KG1 (cell line): ENCODE measurements at places on chromosomes 7 and 10.

- no peak for DNase-seq
Measured at GRCh38 chr7:56157238-56157790, 41.1 kb upstream of the NUPR2 start.

- no peak for DNase-seq
Measured at GRCh38 chr7:141409219-141409618, 142.0 kb upstream of the AGK start.

DNA sequence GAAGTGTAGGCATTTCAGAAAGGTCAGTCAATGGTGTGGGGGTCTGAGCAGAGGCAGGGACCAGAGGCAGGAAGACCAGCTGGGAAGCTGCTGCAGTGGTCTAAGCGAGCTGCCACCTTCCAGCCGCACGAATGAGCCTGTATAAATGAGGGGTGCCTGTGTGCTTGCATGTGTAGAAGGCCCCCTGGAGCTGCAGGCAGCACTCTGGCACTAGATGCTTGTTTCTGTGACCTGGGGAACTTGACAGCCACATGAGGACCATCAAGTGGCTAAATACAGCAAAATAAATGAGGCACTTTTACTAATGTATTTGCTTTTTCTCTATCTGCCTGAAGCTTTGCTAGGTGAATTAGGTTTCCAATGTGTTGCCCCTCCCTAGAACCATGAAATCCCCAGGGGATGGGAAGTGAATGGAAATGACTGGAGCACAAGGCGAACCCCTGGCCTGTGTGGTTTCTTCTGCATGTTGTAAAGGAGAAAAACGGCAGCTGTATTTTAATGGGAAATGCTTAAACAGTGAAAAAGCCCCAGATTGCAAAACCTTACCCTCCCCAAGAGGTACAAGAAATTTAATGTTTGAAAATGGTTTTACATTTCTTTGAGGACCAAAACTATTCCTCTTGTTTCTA is 57.7 kb downstream of the PYROXD2 start:
- DNase-seq = no peak

GRCh38 chr7:27883696-27884095 is 143.7 kb downstream of the TAX1BP1 start:
- no peak for DNase-seq

GRCh38 chr7:51316666-51317581 is at the start of gene COBL:
COBL (minus strand) TSS chr7:51316809; CDS start chr7:51316633, 176 bp downstream.
- DNase-seq = no peak

DNA sequence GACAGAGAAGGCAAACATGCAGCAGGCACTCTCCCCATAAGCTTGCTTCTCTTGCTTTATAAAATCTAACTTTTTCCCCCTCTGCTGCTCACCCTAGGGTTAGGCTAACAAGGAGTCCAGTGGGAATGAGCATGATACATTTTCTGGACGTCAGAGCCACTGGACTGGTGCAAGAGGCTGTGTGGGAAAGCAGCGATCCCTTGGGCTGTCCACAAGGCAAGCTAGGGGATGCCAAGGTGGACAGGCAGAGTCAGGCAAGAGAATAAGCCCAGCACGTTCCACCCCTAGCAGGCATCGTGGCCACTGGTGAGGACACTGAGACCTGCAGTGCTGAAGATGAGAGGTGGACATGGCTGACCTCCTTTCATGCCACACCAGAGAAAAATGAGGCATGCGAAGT is 290.9 kb upstream of the ZMIZ1 start:
- DNase-seq = no peak

DNA sequence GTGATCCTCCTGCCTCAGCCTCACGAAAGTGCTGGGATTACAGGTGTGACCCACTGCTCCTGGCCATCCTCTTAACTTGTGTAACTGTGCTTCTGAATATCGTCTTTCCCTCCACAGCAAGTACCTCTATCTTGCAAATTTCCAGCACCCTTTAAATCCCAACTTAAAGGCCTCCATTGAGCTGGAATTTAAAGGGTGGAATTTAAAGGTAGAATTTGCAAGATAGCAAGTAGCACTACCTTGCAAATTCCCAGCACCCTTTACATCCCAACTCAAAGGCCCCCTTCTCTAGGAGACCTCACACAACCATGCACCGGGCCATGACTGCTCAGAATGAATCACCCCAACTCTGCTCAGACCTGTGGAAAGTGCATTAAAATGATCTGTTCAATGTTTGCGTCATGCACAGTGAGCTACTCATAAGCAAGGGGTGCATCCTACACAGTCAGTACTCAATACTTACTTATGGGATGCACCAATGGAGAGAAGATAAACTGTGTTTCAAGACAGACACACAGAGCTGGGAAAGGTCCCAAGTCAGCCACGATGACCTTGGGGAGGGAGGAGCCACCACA is 17.8 kb upstream of the SDK1 start:
- no peak for DNase-seq

DNA sequence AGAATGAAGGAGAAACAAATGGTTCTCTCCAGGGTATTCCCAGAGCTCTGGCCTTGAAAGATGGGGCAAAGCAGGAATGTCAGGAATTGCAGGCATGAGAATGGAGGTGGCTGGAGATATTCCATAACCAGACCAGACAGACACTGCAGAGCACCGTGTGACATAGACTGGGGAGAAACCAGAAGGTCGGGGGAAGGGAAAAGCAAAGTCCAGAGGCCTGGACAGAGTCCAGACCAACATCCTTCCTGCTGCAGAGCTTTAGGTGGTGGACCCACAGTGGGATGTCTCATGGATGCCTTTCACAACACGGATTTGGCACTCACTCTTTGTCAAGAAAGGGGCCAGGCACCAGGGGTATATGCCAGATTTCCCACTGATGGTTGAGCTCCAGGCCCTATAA is 177.2 kb upstream of the INHBA start:
- DNase-seq = no peak

DNA sequence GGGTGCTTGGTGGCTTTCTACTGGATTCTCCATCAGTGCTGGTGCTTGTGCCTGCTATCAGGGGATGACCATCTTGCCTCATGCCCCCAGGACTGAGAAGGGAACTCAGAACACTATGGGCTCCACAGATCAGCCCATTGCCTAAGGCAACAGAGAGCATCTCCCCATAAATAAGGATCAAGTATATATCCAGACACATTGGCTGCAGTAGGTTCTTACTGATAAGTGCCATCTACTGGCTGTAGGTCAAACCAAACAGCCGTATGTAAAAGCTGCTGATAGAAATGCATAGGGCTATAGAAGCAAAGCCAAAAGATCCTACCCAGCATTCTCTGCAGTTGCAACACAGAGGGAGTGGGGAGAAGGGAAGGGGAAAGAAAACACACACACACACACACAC is 153.7 kb downstream of the CDK14 start:
- DNase-seq = no peak

DNA sequence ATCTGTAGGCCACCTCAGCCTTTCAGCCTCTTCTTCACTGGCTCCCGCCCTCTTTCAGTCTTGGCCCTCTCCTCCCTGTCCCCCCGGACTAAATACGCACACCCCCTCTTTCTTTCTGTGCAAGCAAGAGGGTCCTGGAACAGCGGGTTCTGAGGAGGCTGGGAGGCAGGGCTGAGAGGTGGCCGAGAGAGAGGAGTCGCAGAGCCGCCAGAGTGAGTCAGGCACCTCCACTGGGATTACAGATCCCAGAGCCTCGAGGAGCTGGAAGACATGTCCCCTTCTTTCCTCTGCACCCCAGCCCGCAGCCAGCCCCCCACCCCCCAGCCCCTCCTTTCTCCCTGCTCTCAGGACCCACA is 182 bp downstream of the CCDC136 start:
- DNase-seq = no peak

GRCh38 chr10:15321431-15322341 is 49.4 kb downstream of the FAM171A1 start:
- DNase-seq = no peak

DNA sequence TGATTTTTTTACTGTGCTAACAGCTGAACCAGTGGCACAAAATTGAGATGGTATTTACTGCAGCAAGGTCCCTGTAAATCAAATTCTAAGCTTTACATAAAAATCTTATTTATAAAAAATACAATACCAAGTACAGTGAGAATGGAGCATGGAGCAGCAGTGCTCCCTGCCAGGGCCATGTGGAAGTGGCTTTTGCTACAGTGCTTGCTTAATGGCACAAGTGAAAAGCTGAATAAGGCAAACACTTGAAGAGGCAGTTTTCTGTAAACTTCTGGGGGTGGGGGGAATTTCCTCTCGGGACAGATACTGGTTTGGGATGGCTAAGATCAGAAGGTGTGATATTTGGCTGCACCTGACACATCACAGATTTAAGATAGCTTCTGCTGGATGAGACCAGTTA is 27.5 kb downstream of the AP3M1 start:
- DNase-seq = no peak

DNA sequence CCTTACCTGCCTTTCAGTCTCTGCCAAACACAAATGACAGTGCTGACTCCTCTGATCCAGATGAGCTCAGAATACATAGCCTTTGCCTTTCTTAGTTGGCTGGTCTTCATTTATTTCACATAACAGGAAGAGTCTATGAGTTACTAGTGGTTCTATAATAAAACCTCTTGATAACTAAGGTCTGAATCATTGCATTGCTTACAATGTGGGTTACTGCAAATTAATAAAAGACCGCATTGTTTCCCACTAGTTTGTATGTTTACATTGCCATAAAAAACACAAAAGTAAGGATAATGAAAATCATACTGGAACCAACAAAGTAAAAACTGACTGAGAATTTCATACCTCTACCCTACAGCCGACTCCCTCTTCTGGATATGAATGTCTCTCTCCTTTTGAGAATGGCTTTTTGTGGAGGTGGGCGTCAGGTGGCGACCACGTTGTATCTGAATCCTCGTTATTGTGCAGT is 62.0 kb upstream of the AKR1E2 start:
- DNase-seq = no peak

DNA sequence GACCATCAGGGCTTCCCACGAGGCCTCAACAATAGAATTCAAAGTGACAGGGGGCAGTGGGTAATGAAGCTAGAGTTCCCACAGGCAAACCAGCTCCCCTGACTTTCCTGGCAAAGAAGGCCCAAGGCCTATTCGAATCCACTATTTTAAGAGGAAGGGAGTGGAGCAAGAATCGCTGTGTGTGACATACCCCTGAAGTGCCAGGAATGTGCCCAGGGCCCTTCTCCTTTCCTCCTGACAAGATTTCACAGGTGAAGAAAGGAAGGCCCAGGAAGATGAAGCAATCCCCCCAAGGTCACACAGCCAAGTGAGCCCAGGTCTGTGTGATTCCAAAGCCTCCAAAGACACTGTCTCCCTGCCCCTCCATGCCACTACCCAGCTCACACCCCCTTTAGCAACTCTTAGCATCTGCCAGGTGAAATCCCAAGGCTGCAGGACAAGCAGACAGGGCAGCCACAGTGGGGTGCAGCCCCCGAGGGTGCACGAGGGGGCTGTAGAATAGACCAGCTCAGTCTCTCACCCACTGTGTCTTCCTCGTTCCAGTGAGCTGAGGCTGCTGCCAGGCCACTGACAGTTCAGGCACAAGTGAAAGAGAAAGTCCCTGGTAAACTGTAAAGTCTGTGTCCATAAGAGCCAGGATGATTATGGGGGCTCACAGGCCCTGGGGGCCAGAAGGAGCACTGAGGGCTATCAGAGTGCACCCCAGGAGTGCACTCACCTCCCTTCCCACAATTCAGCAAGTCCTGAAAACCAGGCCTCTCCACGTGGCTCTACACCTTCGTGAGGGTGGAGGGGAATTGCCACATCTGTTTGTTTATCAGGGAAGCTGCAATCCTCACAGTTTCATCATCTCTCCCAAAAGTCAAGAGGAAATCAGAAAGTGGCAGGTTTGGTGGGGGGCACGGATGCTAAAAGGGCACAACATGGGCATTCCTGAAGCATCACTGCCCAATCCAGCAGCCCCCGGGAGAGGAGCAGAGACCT is 70.8 kb upstream of the ZMIZ1 start:
- DNase-seq = no peak

DNA sequence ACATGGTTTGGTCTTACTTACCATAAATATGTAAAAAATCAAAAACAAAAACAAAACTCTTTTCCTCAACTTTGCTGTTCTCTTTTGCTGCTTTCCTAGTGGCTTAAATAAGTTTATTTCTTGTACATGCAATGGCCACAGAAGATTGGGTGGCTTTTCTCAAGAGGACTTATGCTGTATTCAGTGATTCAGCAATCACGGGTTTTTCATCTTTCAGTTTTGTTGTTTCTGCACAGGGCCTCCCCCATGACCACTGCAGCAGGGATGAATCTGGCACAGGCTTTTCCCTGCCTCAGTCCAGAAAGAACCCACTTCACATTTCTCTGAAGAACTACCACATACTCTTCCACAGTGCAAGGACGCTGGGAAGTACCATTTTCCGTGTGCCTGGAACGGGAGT is 355.0 kb downstream of the RNLS start:
- no peak for DNase-seq

- DNase-seq = no peak
Measured at GRCh38 chr10:29009464-29009863, 279.4 kb upstream of the LYZL1 start.

- peak; percentile 29 for DNase-seq
Measured at GRCh38 chr10:61757525-61758397, 95.0 kb downstream of the CABCOCO1 start.

GRCh38 chr7:81873559-81873958 is 103.7 kb upstream of the HGF start:
- no peak for DNase-seq
